Nephron progenitor cell (in vitro differentiated cells): ENCODE measurements at places on chromosomes 2 and 18.

DNA sequence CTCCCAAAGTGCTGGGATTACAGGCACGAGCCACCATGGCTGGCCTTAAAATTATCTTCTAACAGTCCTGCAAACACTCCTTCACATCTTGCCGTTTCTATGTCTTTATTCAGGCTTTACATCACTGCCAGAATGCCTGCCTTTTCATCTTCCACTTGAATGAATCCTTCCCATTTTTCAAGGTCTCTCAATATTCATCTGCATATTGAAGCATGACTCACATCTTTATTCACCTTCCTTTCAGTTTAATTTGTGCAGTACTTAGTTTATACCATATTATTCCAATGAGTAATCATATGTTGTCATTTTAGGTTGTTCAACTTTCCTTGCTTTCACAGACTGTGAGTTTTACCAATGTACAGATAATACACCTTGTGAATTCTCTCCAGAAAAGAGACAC lies 510.1 kb upstream of the PIK3C3 start:
- DNase-seq: no peak

GRCh38 chr2:84980263-84980983 lies 9.5 kb downstream of the KCMF1 start:
- DNase-seq: no peak

DNA sequence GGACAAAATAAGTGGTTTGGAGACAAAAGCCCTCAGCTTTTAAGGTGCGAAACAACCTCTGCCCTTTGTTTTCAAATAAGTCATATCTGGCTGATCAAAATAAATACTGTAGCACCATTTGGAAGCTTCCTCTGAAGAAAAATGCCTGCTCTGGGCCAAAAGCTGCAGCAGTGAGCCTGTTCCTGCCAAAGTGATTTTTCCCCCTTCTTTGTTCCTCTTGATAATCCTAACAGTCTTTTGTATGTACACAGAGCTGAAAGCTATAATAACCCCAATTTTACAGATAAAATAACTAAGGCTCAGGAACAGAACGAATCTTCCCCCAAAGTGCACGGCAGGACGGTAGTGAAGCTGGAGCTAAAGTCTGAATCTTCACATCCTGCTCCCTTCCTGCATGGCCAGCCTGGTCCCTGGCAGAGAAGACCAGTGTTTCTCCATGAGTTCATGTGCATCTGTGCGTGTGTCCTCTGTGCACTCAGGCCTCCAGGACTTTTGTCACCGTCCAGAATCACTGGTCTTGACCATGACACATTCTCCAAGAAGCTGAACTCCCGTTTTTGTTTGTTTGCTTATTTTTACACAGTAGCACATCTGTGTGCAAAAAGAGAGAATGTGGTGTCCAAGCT lies 2114.1 kb upstream of the PIK3C3 start:
- DNase-seq: no peak

DNA sequence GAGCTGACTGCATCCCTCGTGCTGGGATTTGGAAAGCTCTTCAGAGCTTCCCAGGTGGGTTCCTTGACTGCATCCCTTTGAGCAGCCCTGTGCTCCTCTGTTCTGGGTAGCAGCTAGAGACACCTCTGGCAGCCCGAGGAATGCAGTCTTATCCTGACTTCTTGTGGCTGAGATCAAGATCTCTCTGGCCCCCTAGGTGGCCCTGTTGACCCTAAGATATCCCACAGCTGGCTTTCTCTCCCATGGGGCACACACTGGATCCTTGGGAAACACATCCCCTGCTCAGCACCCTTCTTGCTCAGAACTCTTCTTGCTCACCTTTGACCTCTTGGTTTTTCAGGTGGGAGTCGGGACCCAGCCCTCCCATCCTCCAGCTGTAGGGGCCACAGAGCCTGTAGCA lies 237.2 kb downstream of the TSN start:
- no peak for DNase-seq

- DNase-seq: no peak
Measured at GRCh38 chr18:30404422-30404821, 638.1 kb downstream of the DSC3 start.

DNA sequence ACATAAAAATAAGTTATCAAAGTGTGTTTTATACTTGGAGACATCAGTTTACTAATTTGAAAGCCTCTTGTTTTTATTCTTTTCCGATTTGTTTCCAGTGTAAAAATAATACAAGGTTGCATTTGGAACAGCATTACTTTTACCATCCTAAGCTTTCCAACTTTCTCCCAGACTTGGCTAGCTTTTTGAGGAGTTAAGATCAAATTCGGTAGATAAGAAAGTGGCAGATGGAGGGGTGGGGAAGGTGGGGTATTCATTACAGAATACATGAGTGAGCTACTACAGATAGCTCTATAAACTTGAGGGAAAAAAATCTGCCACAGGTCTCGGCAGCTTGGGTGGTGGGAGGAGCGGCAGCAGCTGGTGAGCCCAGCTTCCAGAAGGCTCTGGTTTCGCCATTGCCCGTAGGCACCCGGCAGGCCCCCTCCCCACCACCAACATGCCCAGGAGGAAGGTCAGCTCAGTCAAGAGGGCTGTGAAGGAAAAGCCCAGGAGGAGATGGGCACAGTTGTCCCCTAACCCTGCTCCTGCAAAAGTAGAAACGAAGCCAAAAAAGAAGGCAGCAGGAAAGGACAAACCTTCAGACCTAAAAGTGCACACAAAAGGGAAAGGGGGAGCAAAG lies 18.6 kb upstream of the RMC1 start:
- DNase-seq: no peak

- DNase-seq: no peak
Measured at GRCh38 chr18:48003426-48004349, 73.2 kb upstream of the SMAD2 start.

GRCh38 chr18:73431620-73432019 lies 563.8 kb upstream of the NETO1 start:
- no peak for DNase-seq

- DNase-seq: no peak
Measured at GRCh38 chr2:201358684-201359083, 1.5 kb upstream of the FLACC1 start.

DNA sequence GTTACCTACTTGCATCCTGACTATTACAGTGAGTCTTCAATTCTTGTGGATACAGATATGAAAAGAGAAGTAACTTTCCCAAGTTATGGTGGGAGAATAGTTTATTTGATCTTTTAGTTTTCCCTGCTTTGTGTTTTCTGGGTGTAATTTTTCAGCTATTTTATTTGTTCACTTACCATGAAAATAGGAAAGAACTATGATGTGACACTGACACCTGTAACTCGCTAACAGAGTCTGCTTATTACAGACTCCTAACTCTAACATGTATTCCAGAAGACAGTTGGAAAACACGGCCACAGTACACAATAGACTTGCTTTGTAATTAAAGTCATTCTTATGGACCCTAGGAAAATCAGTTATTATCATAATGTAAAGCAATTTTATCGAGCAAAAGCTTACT lies 323.2 kb downstream of the LRRTM1 start:
- no peak for DNase-seq
